Activated naive CD4-positive, alpha-beta T cell treated with anti-CD3 and anti-CD28 coated beads, Interleukin-2, amount 50 U/mL, for 16 hours (primary cell): ENCODE measurements at places on chromosomes 1 and 21.

- DNase-seq, result no peak
These were observed 90.0 kb downstream of the HFM1 start for GRCh38 chr1:91314643-91315042.

GRCh38 chr1:224784265-224785039 is 145.0 kb upstream of the DNAH14 start:
- no peak for DNase-seq

- no peak for DNase-seq
These were observed 246.4 kb upstream of the HOOK1 start for GRCh38 chr1:59568158-59568935.

DNA sequence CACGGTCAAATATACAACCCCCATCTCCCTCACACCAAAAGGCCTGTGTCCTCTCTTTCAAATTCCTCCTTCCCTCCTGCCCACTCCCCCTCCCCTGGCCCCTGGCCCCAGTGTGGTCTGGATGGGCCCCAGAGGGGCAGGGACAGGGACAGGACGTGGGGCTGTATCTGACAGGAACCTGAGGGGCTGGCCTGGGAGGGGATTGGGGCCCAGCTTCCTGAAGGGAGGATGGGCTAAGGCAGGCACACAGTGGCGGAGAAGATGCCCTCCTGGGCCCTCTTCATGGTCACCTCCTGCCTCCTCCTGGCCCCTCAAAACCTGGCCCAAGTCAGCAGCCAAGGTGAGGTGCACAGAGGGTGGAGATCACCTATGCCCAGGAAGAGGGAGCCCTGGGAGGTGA is at the start of gene MPL:
Gene MPL, plus strand, starts transcription at position 231 of the 400 bp plus-strand sequence. Its CDS starts 31 bp downstream, at position 262.
- DNase-seq, result no peak

- no peak for DNase-seq
These were observed at the start of gene SLC30A2 for GRCh38 chr1:26045722-26046245. Gene SLC30A2, minus strand, starts transcription at chr1:26046118. Its CDS starts 222 bp downstream, at chr1:26045896.

GRCh38 chr1:211469938-211470529 is 21.9 kb downstream of the RD3 start:
- peak; percentile 44 for DNase-seq

- peak; percentile 64 for DNase-seq
These were observed 21.8 kb downstream of the ATF3 start for GRCh38 chr1:212630158-212630900.

DNA sequence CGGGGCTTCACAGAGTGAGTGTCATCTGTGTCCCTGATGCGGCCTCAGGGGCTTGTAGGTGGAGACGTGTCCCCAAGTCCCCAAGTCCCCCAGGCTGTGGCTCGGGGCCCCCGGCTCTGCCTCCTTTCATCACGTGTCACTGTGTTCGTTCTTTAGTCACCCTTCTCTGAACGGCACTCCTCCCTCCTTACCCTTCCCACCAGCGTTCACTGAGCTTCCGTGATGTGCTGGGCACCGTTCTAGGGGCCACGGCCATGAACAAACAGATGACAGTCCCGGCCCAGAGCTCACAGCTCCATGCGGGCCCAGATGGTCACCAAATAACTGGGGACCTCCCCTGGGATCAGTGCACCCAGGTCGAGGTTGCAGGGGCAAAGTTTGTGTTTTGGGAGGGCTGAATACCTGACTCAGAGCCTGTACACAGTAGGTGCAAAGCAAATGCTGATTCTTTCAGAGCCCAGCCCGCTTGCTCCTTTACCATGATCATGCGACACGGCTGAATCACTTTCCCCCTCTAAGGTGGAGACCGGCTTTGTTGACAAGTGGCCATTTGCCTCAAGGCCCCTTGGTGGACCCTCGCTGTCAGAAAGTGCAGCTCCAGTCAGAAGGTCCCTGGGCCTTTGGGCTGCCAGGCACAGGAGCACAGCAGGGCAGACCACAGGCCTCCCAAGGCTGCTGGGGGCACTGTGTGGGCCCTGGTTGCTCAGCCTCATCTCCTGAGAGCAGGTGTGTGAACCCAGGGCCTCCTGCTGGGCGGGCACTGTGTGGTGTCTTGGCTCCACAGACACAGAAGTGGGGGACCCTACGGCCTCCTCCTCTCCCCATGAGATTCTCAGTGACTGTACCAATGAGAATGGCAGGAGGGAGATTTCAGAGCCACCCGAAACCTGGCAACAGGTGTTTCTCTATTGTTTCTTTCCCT is 592.5 kb downstream of the PTPRU start:
- no peak for DNase-seq

GRCh38 chr1:20150969-20151368 is 11.8 kb downstream of the PLA2G2F start:
- DNase-seq, result no peak

- DNase-seq, result no peak
These were observed 12.5 kb downstream of the NR5A2 start for GRCh38 chr1:200039849-200040474.

DNA sequence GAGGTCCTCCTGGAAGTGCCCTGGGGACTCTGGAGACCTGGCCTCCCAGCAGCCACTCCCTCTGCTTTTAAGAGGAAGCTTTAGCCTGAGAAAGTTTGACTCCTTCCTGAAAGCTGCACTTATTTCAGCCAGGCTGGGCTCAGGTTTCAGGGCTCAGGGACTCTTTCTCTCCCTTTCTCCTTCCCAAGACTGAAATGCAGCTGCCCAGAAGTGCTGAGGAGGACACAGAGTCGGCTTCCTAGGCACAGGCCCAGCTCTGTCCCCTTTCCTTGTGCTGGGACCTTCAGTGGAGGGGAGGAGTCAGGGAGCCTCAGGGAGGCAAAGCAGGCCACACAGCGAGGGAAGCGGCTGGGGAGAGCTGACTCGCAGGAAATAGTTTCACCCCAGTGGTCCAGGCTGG is 137.3 kb downstream of the NAV1 start:
- DNase-seq, result no peak

DNA sequence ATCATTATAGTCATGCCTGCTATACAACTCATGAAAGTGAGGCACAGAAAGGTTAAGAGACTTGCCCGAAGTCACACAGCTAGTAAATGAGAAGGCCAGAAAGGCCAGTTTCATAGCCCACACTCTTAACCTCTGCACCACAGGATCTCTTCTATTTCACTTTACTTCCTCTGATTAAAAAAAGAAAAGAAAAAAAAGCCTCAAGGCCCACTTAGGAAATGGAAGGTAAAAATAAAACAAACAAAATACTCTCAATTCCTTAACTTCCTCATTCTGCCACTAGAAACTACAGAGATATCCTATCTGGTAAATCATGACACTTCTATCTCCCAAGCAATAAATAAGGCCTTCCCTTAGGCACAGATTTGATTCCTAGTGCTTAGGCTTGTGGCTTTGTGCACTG is 7.6 kb upstream of the ENAH start:
- no peak for DNase-seq

DNA sequence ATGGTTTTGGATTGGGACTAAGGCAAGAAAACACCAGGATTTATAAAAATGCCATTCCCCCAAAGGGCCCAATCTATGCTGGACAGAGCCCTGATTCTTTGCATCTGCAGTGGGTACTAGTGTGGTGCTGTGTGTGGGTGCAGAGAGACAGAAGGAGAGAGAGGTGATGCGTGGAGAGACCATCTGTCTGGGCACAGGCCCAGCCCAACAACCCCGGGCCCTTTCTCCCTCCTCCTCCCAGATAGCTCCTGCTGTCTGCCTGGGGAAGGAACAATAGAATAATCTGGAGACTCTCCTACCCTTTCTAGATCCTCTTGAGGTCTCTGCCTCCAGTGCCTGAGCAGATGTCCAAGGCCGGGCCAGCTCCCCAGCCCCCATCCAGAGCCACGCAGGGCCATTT is 15.1 kb downstream of the KIAA1614 start:
- DNase-seq, result no peak

DNA sequence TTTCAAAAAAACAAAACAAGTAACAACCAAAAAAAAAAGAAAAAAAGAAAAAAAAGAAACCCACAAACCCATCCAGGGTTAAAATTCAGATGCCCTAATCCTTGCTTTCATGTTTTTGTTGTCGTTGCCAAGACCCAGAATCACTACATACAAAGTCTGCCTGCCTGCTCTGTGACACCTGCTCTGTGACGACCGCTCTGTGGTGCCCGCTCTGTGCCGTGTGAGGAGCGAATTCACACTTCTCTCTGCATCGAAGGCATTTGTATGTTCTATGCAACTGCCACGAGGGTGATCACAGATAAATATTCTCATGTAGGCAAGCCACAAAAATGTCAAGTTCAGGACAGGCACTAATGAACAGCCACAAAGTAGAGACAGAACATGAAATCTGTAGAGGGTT is 178.6 kb downstream of the SLC45A1 start:
- no peak for DNase-seq

- no peak for DNase-seq
These were observed 172.2 kb upstream of the IRF2BP2 start for GRCh38 chr1:234782105-234782751.

DNA sequence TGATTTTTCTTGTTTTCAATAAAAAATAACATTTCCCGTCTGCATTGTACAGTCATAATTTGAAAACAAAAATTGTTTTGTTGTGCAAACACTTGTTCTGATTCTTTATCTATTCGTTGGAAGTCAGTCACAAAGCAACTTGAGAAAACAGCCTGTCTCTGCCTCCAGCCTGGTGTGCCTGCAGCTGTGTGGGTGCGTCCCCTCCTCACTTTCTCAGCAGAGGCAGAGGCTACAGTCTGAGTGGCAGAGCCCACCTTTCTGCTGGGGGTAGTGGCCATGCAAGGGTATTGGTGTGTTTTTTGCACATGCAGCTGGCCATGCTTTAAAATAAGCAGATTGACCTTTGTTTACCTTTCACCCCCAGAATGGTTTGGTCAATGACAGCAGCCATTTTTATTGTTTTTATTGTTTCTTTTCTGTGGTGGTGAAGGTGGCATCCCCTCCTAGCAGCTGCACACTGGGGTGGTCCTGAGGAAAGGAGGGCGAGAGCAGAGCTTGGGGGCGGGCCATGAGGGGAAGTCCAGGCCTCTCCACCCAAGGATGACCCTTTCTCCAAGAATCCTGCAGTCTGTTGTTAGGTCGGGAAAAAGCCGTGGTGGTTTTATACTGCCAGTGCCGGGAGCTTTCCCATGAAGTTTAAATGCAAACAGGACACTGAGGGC is 159.6 kb downstream of the PCBP3 start:
- DNase-seq, result no peak

- no peak for DNase-seq
These were observed 106.8 kb upstream of the C1orf21 start for GRCh38 chr1:184279911-184280458.

GRCh38 chr1:47317841-47318240 is 3.9 kb upstream of the STIL start:
- DNase-seq, result no peak

GRCh38 chr1:205650241-205650640 is 18.4 kb upstream of the ELK4 start:
- no peak for DNase-seq

DNA sequence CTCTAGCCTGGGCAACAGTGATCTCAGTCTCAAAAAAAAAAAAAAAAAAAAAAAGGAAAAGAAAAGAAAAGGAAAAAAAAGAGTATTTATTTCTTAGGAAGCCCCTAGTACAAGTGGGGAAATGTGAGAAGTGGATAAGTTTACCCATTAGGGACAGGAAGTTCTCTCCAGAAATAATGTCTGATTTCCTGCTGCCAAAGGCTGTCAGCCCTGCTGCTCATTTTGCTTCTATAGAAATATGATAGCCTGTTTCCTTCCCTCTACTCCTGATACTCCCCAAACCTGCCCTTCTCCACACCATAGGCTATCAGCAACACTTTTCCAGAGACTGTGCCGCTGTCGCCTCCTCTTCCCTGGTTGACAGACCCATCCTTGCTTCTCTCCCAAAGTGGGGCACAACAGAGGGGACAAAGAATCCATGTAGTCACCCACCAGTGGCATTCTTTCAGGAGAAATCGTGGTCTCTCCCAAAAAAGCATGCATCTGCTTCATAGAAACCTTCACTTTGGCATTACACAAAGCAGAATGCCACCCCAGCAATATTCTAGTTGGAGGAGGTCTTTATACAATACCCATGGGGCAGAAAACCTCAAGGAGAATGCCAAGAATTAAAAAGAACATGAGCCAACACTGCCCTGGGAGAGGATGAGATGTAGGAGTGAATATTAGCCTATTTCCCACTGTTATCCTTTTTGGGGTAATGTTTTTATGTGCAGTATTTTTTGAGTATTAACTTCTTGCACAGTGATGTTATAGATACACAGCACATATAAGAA is 166.3 kb upstream of the NR5A2 start:
- no peak for DNase-seq

- peak; percentile 36 for DNase-seq
These were observed 29.1 kb downstream of the STPG1 start for GRCh38 chr1:24384251-24385090.

GRCh38 chr1:40017951-40018575 is 22.5 kb upstream of the CAP1 start:
- DNase-seq, result no peak

DNA sequence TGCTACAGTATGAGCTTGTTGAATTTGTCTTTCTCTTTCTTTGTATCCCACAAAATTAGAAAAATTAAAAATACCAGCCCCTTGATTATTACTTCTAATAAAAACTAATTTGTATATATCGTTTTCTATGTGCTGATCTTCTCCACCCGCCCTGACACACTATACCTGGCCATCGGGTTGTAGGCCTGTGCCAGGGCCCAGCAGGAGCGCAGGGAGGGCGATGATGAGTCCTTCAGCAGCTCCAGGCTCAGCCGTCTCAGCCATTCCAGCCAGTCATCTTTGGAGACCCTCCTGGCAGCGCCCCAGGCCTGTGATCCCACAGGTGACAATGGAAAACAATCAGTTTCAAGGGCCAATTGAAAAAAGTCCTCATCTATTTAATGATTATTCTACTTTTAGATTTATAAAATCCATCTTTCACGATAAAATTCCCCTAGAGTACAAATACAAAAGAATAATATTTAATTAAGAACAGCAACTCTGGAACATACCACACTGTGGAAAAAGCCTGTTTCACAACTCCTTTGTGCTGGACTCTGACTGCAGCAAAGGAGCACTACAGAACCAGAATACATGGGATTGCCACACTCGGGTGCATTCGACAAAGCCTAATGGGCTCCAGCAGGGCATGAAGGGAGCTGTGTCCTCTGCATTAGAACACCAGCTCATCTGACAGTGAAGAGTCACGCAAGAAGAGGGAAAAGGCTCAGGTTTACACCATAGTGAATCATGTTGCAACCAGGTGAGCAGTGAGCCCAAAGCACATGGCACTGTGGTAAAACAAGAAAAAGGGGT is 15.4 kb downstream of the ANGPTL7 start:
- DNase-seq, result no peak

DNA sequence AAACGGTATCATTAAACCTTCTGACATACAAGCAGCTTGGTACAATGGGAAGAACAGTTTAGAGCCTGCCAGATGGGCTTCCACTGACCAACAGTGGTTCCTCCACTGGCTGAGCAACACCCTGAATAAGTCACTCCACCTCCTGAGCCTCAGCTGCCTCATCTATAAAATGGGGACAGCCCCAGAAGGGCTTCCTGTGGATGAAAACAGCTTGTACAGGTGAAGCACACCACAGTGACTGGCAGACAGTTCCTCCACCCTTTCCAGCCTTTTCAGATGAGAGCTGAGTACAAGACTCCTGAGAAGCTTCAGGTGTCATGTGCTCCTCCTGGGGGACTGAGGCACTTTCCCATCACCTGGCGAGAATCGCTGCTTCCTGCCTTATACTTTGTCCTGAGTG is 2.1 kb downstream of the CAPZB start:
- DNase-seq, result no peak
